ENCODE measurements at places on chromosomes 12 and 14.
A peak's percentile ranks its signal among the peaks of the same experiment; 100 is the strongest.

- DNase-seq = no peak
Measured at GRCh38 chr12:108400481-108400880, 61.4 kb upstream of the CMKLR1 start.

- DNase-seq = no peak
Measured at GRCh38 chr14:92466059-92466458, 47.5 kb upstream of the RIN3 start.

- no peak for DNase-seq
Measured at GRCh38 chr12:42873401-42873800, 283.9 kb upstream of the PRICKLE1 start.

DNA sequence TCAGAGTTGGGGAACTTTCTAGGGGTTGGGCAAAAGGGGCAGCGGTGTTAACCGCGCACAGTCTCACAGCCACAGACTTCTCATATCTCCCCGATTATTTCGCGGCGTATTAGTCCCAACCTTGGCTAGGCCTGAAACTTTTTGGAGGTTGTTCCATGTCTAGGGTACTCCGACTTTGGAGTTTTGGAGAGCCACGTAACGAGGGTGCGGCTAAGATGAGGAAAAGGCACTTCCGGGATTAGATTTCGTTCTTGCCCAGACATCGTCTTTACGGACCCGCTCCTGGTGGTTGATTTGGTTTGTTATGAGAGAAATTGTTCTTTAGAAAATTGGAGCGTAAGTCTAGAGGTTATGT, 513 bp downstream of the CCNK start:
- DNase-seq = no peak

GRCh38 chr12:20865873-20866272, 55.4 kb downstream of the SLCO1B3 start:
- no peak for DNase-seq

GRCh38 chr12:121135320-121135719, 2.6 kb downstream of the P2RX7 start:
- no peak for DNase-seq

GRCh38 chr14:34220921-34221320, 241.1 kb downstream of the SPTSSA start:
- no peak for DNase-seq

DNA sequence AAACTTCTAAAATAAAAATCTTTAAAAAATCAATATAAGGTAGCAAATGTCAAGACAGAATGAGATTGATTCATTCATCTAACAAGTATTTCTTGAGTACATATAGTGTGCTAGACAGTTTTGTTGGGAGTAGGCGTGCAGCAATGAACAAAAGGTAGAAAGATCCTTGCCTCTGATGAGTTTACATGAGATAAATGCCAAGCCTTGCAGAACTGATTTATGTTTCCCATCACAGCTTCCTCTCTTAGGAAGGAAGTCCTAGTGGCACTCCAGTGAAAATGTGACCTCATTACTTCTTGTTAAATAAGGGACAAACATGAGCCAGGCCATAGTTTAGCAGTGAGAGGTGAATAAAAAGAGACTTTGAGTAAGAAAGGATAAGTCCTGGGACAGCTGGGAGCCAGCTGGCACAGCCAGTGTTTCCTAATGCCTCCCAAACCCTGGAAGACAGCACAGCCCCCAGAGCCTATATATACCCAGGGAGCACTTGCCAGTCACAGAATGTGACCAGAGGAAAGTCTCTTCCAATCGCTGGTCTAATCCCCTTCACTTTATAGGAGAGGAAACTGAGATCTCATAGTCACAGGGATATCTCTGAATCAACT, 4.7 kb upstream of the COCH start:
- no peak for DNase-seq

DNA sequence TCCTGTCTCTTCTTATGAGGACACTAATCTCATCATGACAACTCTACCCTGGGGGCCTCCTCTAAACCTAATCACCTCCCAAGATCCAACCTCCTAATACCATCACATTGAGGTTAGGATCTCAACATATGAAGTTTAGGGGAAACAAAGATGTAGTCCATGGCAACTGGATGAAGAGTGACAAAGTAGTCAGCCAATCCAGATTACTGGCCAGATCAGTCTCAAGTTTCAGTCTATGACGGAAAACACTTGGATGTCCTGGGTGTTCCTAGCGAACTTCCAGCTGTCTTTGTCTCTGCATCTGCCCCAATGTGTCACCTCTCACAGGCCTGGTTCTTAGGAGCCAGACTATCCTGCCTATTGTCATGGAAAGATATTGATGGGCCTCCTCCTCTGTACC, 630.8 kb downstream of the AACS start:
- DNase-seq = no peak

DNA sequence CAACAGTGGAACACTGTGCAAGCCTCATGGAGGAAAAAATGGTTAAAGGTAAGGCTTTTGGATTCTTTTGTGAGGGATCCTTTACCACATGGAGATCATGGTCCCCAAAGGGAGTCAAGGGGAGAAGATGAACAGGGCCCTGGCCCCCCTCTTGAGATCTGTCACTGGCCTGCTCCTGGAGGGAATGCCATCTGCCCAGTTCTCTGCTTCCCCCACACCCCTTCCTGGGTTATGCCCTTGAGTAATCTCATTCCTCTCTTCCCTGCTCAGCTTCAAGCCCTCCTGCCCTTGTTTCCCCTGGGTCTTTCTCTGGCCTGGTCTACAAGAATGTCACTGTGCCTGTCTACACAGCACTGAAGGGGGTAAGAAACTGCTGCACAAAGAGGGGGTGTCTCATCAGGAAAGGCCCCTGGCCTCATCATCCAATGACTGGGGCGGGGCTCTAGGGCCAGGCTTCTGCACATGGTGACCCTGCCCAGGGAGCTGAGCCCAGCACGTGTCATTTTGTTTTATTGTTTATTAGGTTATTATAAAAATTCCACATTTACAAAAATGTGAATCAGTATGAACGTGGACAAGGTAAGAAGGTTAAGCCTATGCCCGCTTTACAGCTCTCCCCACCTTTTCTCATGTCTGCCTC, 30.3 kb downstream of the PIGH start:
- DNase-seq = no peak

- no peak for DNase-seq
Measured at GRCh38 chr12:55289999-55290398, 6.4 kb downstream of the OR6C6 start.

- DNase-seq = no peak
Measured at GRCh38 chr12:64955746-64956145, 131.3 kb downstream of the TBC1D30 start.

DNA sequence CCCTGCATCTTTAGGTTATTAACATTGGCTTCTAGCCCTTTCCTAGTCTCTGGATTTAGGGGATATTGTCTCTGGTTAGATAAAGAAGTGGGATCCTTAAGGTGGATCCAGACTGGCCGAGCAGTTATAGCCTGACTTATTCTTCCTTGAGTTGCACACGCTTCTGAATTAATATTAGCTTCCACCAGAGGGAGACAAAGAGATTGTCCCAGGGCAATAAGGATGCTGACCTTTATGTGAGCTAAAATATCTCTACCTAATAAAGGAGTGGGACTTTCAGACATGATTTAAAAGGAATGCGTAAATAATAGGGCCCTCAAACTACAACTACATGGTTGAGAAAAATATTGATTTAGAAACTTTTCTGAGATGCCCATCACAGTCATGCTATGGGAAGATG, 139.7 kb downstream of the SLCO1B3 start:
- no peak for DNase-seq

- DNase-seq = no peak
Measured at GRCh38 chr12:45989721-45990467, 480 bp downstream of the SCAF11 start.

- no peak for DNase-seq
Measured at GRCh38 chr12:24360907-24361306, 411.4 kb upstream of the SOX5 start.

DNA sequence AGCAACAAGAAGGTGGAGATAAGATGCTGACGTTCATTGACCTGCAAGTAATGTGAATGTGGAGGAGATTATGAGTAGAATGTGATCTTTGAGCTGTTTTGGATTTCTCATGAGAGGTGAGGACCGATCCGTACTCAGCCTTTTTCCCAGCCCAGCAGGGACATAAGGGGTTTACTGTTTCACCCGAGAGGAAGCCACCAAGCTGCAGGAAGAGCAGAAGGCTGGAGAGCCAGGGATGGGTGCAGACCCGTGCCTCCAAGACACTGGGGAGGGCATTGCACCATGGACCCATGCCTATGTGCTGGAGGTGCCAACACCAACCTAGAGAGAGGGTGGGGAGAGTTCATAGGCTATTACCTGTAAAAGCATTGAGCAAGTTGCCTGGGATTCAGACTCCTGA, 206.0 kb upstream of the DIO3 start:
- DNase-seq = no peak

- DNase-seq = no peak
Measured at GRCh38 chr14:104677512-104678332, 11.7 kb upstream of the INF2 start.

GRCh38 chr12:49626169-49626835, 2.9 kb downstream of the PRPF40B start:
- no peak for DNase-seq

GRCh38 chr12:45260104-45260815, 44.4 kb downstream of the ANO6 start:
- DNase-seq = no peak

GRCh38 chr12:71626768-71627167, 36.9 kb downstream of the ZFC3H1 start:
- no peak for DNase-seq

DNA sequence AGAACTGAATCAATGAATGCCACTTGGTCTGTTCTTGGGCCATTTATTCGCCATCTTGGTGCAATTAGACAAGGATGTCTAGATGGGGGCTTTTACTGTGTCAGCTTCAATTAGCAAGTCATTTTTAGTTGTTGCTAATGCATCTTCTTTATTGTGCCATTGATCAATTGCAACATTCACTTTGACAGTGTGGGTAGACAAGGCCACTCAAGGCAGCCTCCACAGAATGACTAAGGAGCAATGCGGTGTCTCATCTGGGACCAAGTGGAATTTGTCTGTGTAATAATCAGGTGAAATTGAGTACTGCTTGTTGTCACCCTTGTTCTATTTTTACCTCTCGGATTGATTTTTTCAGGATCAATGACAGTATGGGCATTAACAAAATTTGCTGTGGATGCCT, 275.9 kb downstream of the CACNA1C start:
- DNase-seq = no peak

- DNase-seq = peak; percentile 96
Measured at GRCh38 chr14:54730156-54730961, 163.4 kb downstream of the SAMD4A start.

DNA sequence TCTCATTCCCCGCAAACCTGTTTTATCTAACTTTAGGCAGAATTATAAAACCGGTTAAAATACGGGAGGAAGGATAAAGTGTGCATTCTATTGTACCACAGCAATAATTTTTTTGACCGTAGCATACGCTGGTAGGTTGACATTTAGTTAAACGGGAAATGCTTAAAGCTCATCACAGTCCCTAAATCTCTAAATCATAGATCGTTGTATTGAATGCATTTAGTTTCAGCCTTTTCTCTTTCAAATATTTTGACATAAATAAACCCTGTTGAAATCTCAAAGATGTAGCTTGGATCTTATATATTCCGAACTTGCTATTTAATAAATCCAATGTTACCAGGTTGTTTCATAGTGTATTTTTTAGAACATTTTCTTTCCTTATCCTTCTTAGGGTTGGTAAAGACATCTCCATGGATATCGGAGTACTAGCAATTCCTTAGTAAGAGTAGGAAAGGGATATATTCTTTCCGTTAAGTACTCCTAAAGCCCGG, 798 bp downstream of the CLEC2B start:
- DNase-seq = no peak

GRCh38 chr12:119601877-119602733, 8.5 kb downstream of the TMEM233 start:
- DNase-seq = no peak

DNA sequence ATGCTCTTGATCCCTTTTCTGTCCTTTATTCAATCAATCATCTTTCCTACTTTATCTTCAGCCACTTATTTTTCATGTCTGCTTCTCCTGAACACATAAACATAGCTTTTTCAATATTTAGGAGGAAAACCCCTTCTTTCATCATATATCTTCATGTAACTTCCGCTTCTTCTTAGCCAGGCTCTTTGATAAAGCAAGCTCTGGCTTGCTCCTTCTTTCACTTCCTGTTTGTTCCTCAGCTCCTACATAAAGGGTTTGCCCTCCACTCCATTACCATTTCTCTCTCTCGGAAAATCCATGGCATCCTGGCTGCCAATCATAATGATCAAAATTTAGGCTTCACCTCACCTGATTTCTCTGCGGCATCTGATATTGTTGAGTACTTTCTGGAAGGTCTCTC, 33.7 kb upstream of the HELB start:
- no peak for DNase-seq

DNA sequence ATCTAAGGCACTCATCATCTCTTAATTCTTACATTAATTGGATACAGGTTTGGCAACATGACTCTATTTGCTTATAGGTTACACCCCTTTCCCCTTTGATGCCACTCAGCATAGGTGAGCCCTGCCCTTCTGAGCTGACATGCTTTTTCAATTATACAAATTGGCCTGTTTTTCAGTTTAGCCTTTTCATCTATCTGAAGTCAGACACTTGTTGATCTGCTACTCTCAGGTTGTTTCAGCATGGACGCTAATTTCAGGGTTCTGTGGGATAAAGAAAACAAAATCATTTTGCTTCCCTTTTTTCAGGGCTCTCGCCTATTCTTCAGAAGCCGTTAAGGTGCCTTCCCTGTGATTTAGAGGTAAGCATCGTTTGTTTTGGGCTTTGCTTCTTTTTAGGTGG, 55.3 kb downstream of the DACT1 start:
- DNase-seq = no peak

All from HFF-Myc (cell line).